ENCODE measurements at places on chromosomes 12 and 14. TPM values are rescaled to one million over a fixed set of nuclear protein-coding genes. Genes with fewer than 3 reads are reported as not detected.

HOXC12 gene
- not detected for total RNA-seq

ADAMTS20 gene
- not detected for total RNA-seq

PAPLN gene
- total RNA-seq, result 0.30 TPM

SDR9C7 gene
- not detected for total RNA-seq

GOLGA5 gene
- total RNA-seq, result 23.1 TPM

BRI3BP gene
- total RNA-seq, result 24.8 TPM

SARNP gene
- total RNA-seq, result 102 TPM

SPPL3 gene
- 43.0 TPM for total RNA-seq

ERGIC2 gene
- 83.3 TPM for total RNA-seq

PCED1B gene
- total RNA-seq, result 58.7 TPM

STXBP6 gene
- not detected for total RNA-seq

SERPINA9 gene
- not detected for total RNA-seq
